ENCODE measurements at places on chromosomes 12 and 14.
A peak's percentile ranks its signal among the peaks of the same experiment; 100 is the strongest.

- peak; percentile 92 for DNase-seq
Measured at GRCh38 chr14:34649344-34649743, 19.4 kb upstream of the SNX6 start.

GRCh38 chr12:104384141-104384880 is 72.4 kb upstream of the CHST11 start:
- DNase-seq: no peak

DNA sequence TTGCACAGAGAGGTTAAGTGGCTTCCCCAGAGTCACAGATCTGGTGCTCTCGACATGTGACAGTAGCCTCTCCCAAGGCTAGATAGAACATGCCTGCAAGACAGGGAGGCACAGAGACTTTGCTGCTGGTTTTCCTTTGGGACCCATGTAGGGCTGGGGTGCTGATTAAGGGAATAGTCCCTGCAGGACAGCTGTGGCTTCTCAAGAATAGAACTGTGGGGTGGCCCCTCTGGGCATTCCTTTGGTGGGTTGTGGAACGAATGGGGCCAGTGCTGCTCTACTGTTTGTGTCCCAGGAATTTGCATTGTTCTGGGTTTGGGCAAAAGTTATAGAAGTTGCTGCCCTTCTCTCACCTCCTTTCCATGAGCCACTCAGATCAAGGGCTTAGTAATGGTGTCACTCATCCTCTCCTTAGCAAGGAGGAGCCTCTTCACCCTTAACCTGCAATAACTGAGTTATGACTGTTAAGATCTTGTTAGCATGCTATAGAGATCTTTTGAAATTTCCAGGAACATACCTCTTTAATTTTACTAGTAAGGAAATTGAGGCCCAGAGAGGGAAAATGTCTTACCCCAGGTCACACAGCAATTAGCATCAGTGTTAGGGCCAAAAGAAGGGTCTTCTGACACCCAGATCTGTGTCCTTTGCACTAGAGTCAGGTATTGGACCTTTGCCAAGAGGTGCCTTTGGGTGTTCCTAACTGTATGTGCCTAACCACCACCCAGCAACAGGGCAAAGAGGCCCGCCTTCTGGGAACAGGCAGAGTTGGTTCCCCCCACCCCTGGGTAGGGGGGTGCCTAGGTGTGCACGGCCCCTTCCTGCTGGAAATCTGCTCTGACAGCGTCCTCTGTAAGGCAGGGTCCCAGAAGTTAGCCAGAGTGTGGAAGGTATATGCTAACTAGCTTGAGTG is 31.4 kb downstream of the CD9 start:
- DNase-seq: peak; percentile 48

DNA sequence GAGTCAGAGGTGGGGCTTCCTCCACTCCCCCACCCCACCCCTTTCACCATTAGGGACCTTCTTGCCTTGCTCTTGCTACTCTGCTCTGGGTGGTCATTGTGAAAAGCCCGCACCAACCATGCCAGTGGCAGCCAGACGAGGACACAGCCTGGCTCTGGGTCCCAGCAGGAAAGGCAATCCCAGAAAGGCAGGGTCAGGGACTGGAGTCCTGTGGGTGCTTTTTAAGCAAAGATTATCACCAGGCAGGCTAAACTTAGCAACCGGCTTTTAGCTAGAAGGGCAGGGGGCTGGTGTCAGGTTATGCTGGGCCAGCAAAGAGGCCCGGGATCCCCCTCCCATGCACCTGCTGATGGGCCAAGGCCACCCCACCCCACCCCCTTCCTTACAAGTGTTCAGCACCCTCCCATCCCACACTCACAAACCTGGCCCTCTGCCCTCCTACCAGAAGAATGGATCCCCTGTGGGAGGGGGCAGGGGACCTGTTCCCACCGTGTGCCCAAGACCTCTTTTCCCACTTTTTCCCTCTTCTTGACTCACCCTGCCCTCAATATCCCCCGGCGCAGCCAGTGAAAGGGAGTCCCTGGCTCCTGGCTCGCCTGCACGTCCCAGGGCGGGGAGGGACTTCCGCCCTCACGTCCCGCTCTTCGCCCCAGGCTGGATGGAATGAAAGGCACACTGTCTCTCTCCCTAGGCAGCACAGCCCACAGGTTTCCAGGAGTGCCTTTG is 1.2 kb upstream of the GAPDH start:
- DNase-seq: peak; percentile 62

GRCh38 chr14:95173518-95173917 is 16.2 kb upstream of the DICER1 start:
- DNase-seq: no peak

GRCh38 chr14:36556811-36557433 is 25.5 kb downstream of the NKX2-8 start:
- peak; percentile 13 for DNase-seq

- peak; percentile 54 for DNase-seq
Measured at GRCh38 chr12:110105986-110106385, 18.2 kb upstream of the IFT81 start.

DNA sequence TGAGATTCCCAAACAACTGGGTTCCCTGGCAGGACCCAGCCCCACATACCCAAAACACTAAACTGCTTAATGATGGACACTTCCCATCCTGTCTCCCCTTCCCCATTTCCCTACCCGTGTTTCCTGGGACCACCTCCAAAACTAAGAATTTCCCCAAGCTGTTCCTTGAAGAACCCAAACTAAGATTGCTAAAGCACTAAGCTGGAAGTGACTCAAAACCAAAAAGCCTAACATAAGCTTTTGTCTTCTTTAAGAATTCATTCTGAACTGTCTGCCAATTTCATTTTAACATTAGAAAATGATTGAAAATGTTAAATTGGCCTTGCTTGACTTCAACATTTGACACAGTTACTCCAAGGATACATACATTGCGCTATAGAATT is 29.5 kb upstream of the STAB2 start:
- DNase-seq: no peak

DNA sequence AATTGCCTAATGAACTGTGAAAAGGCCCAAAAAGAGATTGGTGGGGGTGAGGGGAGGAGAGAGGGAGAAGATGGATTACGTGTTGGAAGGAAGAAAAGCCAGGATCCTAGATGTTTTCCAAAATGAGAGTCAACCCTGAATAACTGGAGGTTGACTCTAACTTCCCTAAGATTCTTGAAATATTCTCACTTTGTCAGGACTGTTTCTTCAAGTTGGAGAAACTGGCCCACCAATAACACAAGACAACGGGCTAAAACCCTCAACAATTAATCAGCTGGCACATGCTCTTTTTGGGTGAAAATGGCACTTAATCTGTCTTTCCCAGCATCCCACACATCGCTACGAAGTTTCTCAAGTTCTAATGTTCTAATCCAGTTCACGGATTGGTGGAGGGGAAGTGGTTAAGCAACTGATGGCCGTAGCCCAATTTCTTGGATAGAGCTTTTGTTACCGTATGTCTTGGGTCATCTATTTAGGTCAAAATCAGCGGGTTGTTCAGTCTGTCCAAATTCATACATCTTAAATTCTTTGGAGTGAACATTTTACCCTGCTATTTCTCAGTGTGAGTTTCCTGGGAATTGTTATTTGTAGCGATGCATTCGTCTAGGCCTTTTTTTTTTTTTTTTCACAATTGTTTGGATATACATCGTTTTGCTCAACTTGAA is 49.0 kb downstream of the GPHB5 start:
- DNase-seq: no peak

DNA sequence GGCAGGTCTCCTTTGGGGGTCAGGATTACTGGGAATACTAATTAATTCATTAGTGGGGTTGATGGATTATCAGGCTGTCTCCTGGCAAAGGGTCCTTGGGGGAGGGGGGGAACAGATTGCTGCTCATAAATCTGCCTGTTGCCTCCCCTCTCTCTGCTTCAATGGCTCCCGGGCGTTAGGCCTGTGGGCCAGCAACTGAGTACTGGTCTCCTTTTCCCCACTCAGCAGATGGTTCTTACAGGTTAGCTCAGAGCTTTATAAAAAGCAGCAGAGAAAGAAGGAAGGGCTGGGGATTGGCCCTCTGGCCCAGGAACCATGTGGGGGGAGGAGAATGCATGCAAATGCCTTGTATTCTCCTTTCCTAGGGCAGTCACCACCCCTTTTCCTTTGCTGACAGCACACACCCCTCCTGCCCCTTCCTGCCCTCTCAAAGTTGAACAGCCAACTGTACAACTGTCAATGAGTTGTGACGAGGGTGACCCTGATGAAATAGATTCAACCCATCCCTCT is 2.3 kb upstream of the NEUROD4 start:
- no peak for DNase-seq

- DNase-seq: no peak
Measured at GRCh38 chr14:90213099-90213748, 43.1 kb upstream of the PSMC1 start.

- no peak for DNase-seq
Measured at GRCh38 chr14:55103971-55104954, 24.8 kb upstream of the LGALS3 start.

GRCh38 chr12:79655036-79655435 is 35.7 kb downstream of the PAWR start:
- no peak for DNase-seq

DNA sequence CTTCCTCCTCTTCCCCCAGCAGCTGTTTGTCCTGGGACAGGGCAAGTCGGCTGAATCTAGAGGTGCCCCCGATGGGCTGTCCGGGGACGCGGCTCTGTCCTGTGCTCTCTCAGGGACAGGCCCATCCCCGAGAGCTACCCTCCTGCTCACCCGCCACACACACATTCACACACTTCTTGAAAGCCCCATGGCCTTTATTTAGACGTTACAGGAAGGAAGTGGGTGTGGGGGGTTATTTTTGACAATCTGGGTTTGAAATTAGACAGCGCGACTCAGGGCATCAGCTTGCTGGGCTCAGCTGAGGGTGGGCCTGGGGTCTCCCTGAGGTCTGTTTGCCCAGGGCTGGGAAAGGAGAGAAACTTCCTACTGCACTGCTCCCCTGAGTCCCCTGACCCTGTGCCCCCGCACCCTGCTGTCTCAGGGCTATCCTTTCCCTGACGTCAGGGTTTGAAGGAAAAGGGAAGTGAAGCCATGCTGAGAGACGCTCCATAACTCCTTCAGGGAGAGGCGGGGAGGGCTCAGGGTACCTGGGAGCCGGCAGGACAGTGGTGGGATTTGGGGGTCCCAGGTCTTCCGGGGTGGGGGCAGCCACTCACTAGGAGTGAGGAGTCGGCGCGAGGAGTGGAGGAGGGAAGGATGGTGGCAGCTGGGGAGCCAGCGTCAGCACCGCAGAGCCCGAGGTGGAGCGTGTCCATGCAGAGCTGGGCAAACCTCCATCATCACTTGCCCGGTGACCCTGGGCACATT is 8.1 kb downstream of the PTPN6 start:
- no peak for DNase-seq

DNA sequence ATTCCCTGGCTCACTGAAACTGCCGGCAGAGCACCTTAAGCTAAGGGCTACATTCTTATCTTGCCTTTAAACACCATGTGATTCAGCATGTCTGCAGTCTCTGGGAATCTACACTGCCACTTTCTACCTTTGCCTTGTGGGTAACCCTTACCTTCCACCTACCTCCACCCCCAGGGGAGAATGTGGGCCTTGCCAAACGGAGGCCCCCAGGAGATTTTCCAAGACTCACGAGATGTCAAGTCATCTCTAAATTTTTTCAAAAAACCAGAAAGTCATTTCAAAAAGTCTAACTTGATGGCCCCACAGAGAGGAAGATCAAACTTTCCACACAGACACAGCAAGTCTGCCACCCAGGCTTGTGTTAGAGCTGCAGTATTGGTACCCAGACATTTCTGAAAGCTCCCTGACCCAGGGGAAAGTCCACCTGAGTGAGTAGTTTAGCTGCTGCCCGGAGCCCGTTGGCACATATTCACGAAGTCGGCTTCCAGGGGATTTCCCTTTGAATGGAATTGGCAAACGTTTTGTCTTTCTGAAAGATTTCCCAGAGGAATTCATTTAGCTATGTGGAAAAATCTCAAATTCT is 4.7 kb upstream of the PSMA6 start:
- no peak for DNase-seq

DNA sequence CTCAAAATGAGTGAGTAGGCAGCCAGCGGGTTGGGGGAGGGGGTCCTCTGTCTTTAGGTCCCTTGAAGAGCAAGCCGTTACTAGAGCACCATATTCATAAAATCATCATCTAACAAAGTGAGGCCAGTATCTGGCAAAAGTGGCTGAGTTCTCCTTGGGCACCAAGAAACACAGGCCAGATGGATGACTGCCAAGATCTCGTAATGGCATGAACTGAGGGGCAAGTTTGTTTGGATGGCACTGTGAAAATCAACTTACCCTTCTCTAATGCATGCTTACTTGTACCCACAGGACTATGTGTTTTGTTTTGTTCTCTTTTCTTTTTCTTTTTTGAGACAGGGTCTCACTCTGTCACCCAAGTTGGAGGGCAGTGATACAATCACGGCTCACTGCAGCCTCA is 41.6 kb downstream of the GNPTAB start:
- no peak for DNase-seq

Measured in iris pigment epithelial cell (primary cell).